HEK293T (cell line): ENCODE measurements at places on chromosomes 12 and 14.

DNA sequence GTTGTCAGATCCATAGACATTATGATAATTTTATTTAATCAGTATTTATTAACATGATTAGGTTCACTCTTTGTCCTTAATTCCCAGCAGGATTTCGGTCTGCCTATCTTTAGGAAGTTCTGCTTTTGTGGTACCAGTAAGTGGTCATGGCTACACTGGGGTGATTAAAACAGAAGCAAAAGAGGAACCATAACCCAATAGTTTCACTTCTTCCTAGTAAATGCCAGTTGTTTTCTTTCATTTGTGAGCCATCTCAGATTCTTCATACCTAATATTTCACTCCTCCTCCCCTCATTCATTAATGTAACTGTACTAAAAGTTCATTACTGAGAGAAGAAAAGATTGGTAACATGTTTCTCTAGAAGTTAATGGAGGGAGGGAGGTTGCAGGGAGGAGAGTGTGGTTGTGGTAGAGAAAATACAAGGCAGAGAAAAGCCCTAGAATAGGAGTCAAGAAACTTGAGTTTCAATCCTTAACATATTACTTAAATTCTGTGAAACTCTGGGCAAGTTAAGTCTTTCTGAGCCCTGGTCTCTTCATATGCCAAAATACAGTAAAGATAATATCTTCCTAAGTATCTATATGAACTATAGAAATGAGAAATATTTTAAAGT, 101.2 kb downstream of the PEBP1 start:
- no peak for DNase-seq

DNA sequence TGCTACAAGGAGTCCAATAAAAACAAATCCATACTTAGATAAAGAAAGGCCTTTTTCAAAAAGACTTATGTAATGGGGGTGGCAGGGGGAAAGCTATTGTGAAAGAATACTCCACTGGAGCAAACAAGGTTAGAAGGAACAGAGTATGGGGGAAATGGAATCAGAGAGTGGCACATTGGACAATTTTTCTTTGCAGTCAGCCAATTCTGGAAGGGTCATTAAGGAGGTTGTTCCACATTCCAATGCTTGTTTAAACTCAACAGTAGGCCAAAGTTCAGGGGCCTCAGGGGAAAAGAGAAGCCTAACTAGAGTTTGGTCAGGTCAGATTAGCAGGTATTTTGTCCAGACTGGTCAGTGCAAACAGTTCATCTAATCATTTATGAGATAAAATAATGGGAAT, 105.2 kb upstream of the RESF1 start:
- DNase-seq, result no peak

DNA sequence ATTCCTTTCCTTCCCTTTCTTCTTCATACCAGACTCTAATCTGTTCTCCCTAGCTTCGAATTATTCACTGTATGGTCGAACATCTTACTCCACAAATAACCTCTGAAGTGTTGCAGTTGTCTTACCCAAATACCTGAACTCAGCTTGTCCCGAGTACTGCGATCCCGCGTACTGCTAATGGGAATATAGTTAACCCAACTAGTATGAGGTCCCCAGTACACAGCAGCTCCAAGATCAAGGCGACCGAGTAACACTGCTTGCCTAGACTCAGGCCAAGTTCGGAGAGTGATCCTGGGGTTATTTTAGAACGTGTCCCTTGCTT, 462 bp upstream of the ETNK1 start:
- DNase-seq, result no peak

DNA sequence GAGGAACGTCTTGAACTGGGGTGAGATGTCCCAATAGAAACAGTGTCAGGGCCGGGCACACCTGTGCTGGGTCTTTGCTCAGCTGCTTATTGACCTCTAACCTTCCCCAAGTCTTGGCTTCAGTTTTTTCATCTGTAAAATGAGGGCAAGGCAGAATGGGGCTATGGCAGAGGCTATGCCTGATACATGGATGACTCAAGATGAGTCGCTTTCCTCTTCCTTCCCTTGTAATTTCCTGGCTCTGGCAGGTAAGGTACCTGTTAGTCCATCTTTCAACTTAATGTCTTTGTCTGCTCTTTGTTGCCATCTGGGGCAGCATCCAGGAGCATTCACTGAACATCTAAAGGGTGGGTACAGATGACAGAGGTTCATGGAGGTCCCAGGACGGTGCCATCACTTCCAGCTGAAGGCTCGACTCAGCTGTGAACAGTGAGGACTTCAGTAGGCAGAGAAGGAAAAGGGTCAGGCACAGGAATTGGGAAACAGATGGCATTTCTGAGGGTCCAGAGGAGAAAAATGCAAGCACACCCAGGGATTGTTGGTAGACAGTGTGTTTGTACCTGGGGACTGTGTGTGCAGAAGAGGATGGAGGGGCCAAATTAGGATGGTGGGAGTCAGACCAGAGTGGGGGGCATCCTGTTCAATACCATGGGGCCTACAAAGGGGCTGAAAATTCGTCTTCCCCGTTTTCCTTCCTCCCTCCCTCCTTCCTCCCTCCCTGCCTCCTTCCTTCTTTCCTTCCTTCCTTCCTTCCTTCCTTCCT, 268.3 kb downstream of the VRK1 start:
- DNase-seq, result no peak

GRCh38 chr14:24321212-24321975, 10.1 kb downstream of the LTB4R start:
- no peak for DNase-seq
